ENCODE measurements at places on chromosomes 4 and X. TPM values are rescaled to one million over a fixed set of nuclear protein-coding genes. Genes with fewer than 3 reads are reported as not detected.
A peak's percentile ranks its signal among the peaks of the same experiment; 100 is the strongest.

DNA sequence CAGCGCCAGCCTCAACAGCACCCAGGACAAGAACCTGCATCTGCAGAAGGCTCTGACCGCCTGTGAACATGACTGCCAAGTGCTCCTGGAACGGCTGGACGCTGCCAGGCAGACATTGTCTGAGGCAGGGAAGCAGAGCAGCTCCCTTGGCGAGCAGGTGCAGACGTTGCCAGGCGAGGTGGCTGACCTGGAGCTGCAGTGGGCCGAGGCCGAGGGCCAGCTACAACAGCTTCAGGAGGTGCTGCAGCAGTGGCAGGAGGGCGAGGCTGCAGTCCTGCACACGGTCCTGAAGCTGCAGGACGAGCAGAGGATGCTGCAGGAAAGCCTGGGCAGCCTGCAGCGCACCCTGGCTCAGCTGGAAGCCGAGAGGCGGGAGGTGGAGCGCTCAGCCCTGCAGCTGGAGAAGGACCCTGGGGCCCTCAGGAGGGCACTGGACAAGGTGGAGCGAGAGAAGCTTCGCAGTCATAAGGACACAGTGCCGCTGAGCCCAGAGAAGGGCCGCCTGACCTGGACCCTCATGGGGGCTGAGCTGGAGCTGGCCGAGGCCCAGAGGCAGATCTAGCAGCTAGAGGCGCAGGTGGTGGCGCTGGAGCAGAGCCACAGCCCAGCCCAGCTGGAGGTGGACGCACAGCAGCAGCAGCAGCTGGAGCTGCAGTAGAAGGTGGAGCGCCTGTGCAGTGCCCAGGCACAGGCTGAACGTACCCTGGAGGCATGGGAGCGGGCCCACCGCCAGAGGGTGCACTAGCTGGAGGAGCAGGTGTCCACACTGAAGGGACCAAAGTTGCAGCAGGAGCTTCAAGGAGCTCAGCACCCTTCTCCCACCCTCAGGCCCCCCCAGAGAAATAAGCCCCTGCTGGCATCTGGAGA lies 16.4 kb downstream of the SMIM10L2A start:
- DNase-seq: peak; percentile 66

DNA sequence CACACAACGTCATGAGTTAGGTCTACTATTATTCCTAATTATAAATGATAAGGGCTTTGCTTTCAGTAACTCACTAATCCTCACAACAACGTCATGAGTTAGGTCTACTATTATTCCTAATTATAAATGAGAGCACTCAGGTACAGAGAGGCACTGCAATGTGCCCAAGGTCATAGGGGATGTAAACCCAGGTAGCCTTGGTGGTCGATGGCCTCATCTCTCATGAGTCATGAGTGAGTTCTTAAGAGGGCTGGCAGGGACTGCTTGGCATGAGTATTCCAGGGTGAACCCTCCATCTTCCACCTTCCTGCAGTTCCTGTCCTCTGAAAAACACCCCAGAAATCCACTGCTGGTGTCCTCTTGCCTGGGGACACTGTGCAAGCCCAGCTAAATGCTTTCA lies 317.1 kb downstream of the STK32B start:
- no peak for DNase-seq

- DNase-seq: no peak
These were observed 692.5 kb downstream of the CENPC start for GRCh38 chr4:66852843-66853242.

DNA sequence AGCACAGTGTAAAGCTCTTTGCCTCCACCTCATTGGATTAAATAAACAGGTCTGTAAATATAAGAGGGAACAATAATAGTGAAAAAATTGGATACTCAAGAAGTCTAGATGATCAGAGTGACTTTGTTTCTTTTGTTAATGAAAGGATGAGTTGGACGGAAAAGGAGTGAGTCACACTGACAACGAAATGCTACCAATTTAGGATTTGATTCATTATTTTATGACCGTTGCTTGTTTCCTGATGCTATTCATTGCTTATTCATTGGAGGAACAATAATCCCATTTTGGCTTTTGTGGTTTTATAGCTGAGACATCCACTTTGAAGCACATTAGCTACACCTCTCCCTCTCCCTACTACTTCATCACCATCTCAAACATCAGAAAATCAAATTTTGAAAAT lies 74.4 kb upstream of the DYNLT3 start:
- DNase-seq: no peak

The AMTN gene
- not detected for total RNA-seq

Measured in WTC11 (cell line).